ENCODE measurements at places on chromosomes 3 and 15. TPM values are rescaled to one million over a fixed set of nuclear protein-coding genes. Genes with fewer than 3 reads are reported as not detected.

BRPF1 gene
- 10.0 TPM for polyA plus RNA-seq

DNA sequence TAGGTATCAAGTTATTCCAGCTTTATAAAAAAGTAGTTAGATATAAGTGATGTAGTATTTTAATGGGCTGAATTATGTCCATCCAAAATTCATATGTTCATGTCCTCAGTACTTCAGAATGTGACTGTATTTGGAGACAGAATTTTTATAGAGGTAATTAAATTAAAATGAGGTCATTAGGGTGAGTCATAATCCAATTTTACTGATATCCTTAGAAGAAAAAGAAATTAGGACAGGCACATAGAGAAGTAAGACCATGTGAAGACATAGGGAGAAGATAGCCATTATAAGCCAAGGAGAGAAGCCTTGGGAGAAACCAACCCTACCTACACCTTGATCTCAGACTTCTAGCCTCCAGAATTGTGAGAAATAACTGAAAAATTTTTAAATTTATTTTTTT is 30.3 kb downstream of the RAP2B start:
- DNase-seq, result peak; percentile 10

PRTG gene
- polyA plus RNA-seq, result 1.1 TPM

DNA sequence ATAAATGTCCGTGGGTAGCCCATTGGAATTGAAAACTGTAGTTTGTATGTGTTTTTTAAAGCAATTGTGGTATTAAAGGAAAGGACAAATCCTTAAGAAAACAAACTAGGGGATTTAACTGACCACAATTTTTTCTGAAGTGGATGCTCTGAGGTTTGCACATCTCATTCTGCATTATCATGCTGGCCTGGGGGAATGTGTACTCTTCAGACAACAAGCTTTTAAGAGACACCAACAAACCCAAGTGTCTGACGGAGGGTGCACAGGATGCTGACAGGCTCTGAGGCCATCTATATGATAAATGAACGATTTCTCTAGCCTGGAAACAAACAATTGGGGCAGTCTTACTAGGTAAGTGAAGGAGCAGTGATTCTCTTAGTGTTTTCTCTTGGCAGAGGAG is 9.1 kb downstream of the LINS1 start:
- no peak for DNase-seq

DNA sequence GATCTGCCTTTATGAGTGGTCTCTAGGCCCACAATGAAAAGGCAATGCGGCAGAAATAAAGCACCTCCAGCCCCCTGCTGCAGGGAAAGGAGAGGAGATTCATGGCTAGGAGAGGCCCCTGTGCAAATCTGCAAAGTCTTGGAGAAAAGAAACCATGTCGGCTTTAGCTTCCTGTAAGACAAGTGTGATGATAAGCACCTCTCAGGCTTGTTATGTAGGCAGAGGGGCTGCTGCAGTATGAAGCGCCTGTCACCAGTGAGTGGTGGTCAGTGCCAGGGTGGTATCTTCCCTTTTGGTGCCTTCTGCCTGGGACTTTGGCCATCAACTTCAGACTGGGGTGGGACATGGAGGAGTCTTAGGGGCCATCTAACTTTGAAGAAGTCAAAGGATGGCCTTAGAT is 59.2 kb upstream of the ARHGEF3 start:
- no peak for DNase-seq
